ENCODE measurements at places on chromosomes 13 and 19.

GRCh38 chr19:46927106-46927505, 66.3 kb downstream of the ARHGAP35 start:
- DNase-seq = no peak

DNA sequence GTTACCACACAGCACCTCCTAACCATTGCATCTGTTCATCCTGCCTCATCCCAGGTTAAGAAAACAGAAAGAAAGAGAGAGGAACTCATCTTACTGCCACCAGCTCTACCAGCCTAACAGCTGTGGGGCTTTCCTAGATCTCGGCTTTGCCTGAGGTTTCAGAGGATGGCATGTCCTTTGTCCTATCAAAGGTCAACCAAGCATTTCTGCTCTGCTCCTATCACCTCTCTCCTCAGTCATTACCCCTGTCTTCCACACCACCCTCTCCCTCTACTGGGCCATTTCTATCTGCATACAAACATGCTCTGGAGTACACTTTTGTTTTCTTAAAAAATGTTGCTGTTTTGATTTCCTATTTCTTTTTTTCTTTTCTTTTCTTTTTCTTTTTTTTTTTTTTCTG, 393.3 kb downstream of the IRS2 start:
- no peak for DNase-seq

DNA sequence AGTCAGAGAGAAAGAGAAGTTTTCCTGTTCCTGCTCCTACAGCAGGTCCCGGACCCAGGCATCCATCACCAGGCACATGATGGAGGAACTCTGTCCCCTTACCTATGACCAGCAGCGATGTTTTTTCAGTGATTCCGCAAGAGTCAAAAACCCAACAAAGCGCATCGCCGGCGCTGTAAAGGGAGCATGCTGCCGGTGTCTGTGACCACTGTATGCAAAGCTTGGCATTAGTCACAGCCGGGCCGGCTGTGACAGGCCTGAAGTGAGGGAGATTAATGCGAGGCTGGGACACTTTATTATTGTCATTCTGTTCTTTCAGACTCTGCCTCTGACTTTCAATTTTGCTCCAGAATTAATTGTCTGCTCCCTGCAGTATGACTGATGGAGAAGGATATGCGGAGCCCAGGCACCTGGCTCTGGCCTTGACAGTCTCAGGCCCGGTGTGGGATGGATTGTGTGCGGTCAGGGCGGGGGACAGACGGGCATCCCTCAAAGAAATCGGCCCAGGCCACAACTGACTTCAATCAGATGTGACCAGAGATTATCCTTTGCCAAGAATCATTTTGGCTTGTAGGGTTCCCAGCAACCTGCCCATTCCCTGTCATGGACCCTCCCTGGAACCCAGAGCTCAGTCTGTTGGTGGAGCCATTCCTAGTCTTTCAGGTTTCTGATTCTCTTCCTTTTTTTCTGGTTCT, 462.0 kb upstream of the ZNF507 start:
- no peak for DNase-seq

DNA sequence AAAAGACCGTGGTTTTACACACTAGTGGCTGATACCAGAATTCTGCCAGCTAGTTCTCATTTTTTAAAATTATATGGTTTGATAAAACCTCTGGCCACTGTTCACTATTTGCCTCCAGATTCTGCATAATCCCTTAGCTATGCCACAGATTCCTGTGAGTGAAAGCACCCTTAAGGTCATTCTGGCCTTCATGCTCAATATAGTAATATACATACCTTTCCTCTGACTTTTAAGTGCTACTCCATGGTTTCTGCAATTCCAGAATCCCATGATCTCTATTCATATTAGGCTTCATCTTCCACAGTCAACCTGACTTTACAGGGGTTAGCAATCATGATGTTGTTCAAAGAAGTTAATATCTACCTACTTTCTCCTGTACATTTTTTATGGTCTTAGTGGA, 274.1 kb upstream of the EDNRB start:
- DNase-seq = no peak

- no peak for DNase-seq
Observed at GRCh38 chr19:56174550-56174949, 1.3 kb upstream of the GALP start.

DNA sequence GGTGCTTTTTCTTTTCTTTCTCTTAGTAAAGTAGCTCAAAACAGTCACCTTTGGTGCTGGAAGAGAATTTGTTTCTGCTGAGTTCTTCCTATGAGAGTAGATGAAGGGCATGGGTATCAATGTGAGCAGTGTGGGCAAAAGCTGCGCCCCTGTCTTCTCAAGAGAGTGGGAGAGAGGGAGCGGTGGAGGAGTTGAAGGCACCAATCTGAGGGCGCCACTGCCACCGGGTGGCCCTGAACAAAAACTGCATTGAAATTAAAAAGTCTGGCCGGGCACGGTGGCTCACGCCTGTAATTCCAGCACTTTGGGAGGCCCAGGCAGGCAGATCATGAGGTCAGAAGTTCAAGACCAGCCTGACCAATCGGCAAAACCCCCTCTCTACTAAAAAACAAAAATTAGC, 28.7 kb upstream of the EPHX3 start:
- DNase-seq = no peak

- DNase-seq = no peak
Observed at GRCh38 chr19:40671404-40671803, 19.0 kb downstream of the NUMBL start.

- no peak for DNase-seq
Observed at GRCh38 chr13:30401347-30401746, 20.9 kb upstream of the UBE2L5 start.

- no peak for DNase-seq
Observed at GRCh38 chr13:81395368-81395767, 1054.4 kb upstream of the SPRY2 start.

DNA sequence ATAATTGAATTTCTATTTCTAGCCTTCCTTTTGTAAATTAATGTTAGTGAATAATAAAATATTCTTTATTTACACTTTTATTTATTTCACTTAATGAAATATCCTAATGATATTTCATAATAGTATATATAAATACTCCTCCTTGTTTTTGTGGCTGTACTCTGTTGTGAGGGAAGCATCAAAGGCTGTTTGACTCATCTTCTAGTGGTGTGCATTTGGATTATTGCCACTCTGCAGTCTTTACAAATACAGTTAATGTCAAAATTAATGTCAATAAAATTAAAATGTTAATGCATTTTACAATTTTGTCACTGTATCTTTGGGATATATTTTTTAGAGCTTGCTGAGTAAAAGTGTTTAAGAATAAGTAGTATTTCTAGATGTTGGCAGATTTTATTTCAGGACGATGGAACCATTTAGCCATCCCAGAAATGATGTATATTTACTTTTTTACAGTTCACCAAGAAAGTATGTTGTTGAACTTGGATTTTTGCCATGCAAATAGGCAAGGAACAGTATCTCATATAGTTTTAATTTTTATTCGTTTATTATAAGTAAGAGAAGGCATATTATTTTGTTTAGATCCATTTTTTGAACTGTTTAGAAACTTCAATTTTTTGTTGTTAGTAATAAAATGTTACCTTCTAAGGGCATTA, 281.2 kb upstream of the SLITRK6 start:
- DNase-seq = no peak

- DNase-seq = no peak
Observed at GRCh38 chr19:47495478-47496372, 11.7 kb upstream of the KPTN start.

GRCh38 chr19:17830567-17831418, 9.5 kb upstream of the INSL3 start:
- peak; percentile 10 for DNase-seq

- no peak for DNase-seq
Observed at GRCh38 chr13:61727767-61728166, 312.1 kb upstream of the PCDH20 start.

- DNase-seq = no peak
Observed at GRCh38 chr19:15673176-15673654, 328 bp downstream of the CYP4F12 start.

- DNase-seq = no peak
Observed at GRCh38 chr13:89082623-89083022, 1411.5 kb downstream of the SLITRK5 start.

DNA sequence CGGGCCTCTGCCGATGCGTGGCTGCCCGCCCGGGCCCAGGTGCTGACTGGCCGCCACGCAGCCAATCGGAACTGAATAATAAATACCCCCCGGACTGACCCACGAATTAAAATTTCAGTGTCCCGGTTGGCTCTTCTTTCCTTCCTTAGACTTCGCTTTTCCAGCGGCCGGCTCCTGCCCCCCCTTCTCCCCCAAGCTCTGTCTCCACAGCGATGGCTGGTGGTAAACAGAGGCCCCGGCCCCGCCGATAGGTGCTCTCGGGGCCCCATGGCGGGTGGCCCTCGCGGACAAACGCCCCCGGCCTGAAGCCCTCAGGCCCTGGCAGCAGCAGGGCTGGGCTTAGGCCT, 2.6 kb downstream of the ZBTB7A start:
- no peak for DNase-seq

GRCh38 chr19:2136796-2137195, 14.6 kb downstream of the AP3D1 start:
- no peak for DNase-seq

DNA sequence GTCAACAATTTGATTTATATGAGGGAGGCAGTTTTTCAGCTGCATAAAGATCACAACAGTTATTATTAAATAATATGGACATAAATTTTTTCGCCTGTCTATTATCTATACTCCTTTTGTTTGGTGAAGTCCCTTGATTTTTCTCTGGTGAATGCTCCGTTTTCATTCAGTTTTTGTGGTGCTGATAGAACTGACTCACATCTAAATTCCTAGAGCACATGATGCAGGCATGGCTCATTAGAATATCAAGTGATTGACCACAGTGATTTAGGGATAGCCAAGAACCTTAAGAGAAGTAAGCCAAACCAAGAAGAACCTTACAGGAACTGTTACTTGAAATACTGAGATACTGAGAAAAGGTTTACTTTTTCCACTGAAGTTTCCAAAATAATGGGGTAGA, 208.9 kb downstream of the PRR20E start:
- no peak for DNase-seq

- DNase-seq = no peak
Observed at GRCh38 chr19:50830266-50831025, 2.9 kb downstream of the KLK15 start.

GRCh38 chr13:80217614-80218456, 123.1 kb downstream of the SPRY2 start:
- DNase-seq = no peak

- DNase-seq = peak; percentile 23
Observed at GRCh38 chr13:39676315-39676876, 20.9 kb downstream of the COG6 start.

DNA sequence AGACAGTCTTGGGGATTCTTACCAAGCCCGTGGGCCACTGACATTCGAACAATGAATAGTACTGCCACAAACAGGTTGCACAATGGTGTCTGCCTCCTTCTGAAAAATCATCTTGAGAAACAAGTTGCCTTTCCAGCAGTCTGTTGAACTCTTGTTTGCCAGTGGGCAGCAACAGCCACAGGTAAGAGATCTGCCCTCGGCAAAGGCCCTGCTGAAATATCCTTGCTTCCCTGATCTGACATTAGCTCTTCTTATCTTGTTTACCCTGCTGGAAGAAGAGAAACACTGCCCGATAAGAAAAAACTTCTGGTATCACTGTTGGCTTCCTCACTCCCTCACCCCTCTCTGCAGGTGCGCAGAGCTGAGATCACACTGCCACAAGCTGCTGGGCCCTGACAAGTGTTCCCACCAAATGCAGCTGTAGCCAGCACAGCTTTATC, 2.0 kb downstream of the DOCK9 start:
- DNase-seq = no peak

GRCh38 chr19:43425567-43426392, 11.1 kb downstream of the TEX101 start:
- DNase-seq = no peak

- DNase-seq = no peak
Observed at GRCh38 chr13:39913339-39913738, 257.9 kb downstream of the COG6 start.

- no peak for DNase-seq
Observed at GRCh38 chr13:109355875-109356434, 430.4 kb downstream of the IRS2 start.

DNA sequence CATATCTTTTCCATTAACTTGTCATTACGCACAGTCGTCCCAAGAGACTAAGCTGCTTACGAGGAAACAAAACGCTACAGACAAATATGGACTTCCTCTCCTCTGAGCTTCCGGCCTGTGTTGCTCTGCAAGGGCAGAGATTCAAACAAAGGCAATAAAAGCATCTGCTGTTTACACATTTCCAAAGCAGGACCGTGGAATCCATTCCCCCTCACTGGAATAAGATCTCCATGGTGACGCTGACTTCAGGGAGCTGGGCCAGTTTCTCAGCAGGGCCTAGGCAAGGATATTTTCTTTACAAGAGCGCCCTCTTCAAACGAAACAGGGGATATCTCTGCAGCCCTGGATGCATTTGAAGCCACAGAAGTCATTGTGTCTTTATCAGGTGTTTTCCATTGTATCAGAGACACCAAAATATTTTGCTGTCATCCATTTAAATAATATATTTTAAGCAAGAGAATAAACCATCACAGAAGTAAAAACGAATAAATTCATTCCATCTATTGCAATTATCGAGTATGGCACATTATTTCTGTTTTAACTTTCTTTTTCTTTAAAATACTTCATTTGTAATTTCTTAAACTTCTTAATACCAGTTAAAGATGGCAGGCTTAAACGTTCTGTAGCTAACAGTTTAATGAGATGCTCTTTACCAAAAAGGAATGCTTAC, 177.5 kb downstream of the DCLK1 start:
- no peak for DNase-seq
